Mesothelial cell of epicardium (in vitro differentiated cells): ENCODE measurements at places on chromosomes 4 and X. TPM values are rescaled to one million over a fixed set of nuclear protein-coding genes. Genes with fewer than 3 reads are reported as not detected.

Gene UBE2K
- total RNA-seq = 68.1 to 68.7 TPM (median 68.5 TPM) in 3 replicates

Gene CYTL1
- 13.9 to 18.0 TPM (median 16.9 TPM) in 3 replicates for total RNA-seq

Gene RTL3
- total RNA-seq = not detected in 3 replicates

Gene DSPP
- not detected in 3 replicates for total RNA-seq

Gene NUDT11
- total RNA-seq = 16.2 to 18.1 TPM (median 17.1 TPM) in 3 replicates

Gene NOX1
- not detected in 3 replicates for total RNA-seq

Gene TRIM61
- 1.6 to 2.4 TPM (median 2.2 TPM) in 3 replicates for total RNA-seq

Gene FAM236C
- total RNA-seq = not detected in 3 replicates

GRCh38 chrX:1751781-1752180, 136.9 kb downstream of the ASMT start:
- H3K27ac ChIP-seq = no peak overlapping the region
- H3K4me3 ChIP-seq = no peak overlapping the region
- no peak for DNase-seq
- H3K4me1 ChIP-seq = no peaks in the 10 kb centered on the region

GRCh38 chr4:2867758-2868491, 24.3 kb downstream of the ADD1 start:
- no peaks in the 10 kb centered on the region for H3K27me3 ChIP-seq
- peaks cover 58% of the 10 kb centered on the region for H3K4me1 ChIP-seq
- H3K27ac ChIP-seq = peak overlapping the region; percentile 84
- no peak for DNase-seq
- peak overlapping the region; percentile 49 for H3K4me3 ChIP-seq
- H3K36me3 ChIP-seq = no peaks in the 10 kb centered on the region

DNA sequence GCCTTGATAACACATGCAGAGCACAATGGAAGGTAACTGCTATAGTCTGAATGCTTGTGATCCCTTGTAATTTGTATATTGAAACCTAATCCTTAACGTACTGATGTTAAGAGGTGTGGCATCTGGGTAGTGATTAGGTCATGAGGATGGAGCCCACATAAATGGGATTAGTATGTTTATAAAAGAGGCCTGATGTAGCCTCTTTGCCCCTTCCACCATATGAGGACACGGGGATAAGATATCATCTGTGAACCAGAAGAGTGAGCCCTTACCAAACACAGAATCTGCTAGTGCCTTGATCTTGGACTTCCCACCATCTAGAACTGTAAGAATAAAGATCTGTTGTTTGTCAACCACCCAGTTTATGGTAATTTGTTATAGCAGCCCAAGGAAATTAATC, 1074.2 kb upstream of the INTU start:
- H3K27me3 ChIP-seq = no peaks in the 10 kb centered on the region
- H3K36me3 ChIP-seq = peaks cover 6% of the 10 kb centered on the region
- no peak for DNase-seq
- no peak overlapping the region for H3K4me3 ChIP-seq
- H3K4me1 ChIP-seq = no peaks in the 10 kb centered on the region
- no peak overlapping the region for H3K27ac ChIP-seq

- H3K4me1 ChIP-seq = peaks cover 15% of the 10 kb centered on the region
- H3K27ac ChIP-seq = no peak overlapping the region
- H3K36me3 ChIP-seq = peaks cover 5% of the 10 kb centered on the region
- no peak for DNase-seq
- H3K4me3 ChIP-seq = no peak overlapping the region
- no peaks in the 10 kb centered on the region for H3K27me3 ChIP-seq
Measured at GRCh38 chr4:118213101-118213500, 139.7 kb downstream of the PRSS12 start.

GRCh38 chr4:154722262-154722661, 21.5 kb upstream of the LRAT start:
- no peak overlapping the region for H3K27ac ChIP-seq
- peaks cover 9% of the 10 kb centered on the region for H3K27me3 ChIP-seq
- no peak for DNase-seq
- no peaks in the 10 kb centered on the region for H3K4me1 ChIP-seq

DNA sequence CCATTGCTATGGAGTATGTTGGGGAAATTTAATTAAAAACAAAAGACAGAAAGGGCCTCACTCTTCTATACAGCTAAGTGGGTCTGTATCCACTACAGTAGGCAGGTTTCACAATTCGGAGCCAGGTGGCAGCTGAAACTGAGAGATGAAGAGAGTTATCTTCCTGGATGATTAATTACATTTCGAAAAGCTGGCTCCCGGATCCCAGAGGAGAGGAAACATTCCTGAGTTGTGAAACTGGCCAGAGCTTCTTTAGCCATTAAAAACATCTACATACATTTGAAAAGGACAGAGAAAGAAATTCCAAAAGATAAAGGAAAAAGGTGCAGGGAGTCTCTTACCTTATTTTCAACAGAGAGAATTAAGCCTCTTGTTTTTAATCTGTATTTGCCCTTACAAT, 15.5 kb upstream of the PDZD4 start:
- no peak for DNase-seq
- H3K36me3 ChIP-seq = no peaks in the 10 kb centered on the region
- H3K4me1 ChIP-seq = no peaks in the 10 kb centered on the region
- H3K27ac ChIP-seq = no peak overlapping the region

GRCh38 chrX:43644124-43644701, 11.9 kb upstream of the MAOA start:
- H3K27ac ChIP-seq = no peak overlapping the region
- H3K27me3 ChIP-seq = no peaks in the 10 kb centered on the region
- H3K36me3 ChIP-seq = no peaks in the 10 kb centered on the region
- DNase-seq = no peak
- no peak overlapping the region for H3K4me3 ChIP-seq
- H3K4me1 ChIP-seq = peaks cover 8% of the 10 kb centered on the region

- no peak overlapping the region for H3K27ac ChIP-seq
- no peaks in the 10 kb centered on the region for H3K36me3 ChIP-seq
- no peak overlapping the region for H3K4me3 ChIP-seq
- peaks cover 2% of the 10 kb centered on the region for H3K27me3 ChIP-seq
- peaks cover 7% of the 10 kb centered on the region for H3K4me1 ChIP-seq
Measured at GRCh38 chr4:164313853-164314252, 440.1 kb upstream of the SMIM31 start.

GRCh38 chr4:147312376-147313046, 168.4 kb upstream of the EDNRA start:
- DNase-seq = no peak
- peaks cover 72% of the 10 kb centered on the region for H3K4me1 ChIP-seq
- peaks cover 6% of the 10 kb centered on the region for H3K36me3 ChIP-seq
- peak overlapping the region; percentile 98 for H3K27ac ChIP-seq
- no peak overlapping the region for H3K4me3 ChIP-seq
- H3K27me3 ChIP-seq = no peaks in the 10 kb centered on the region

GRCh38 chrX:155967653-155968325, 29.7 kb upstream of the IL9R start:
- H3K4me3 ChIP-seq = no peak overlapping the region
- no peaks in the 10 kb centered on the region for H3K4me1 ChIP-seq
- no peak overlapping the region for H3K27ac ChIP-seq
- H3K36me3 ChIP-seq = peaks cover 6% of the 10 kb centered on the region
- H3K27me3 ChIP-seq = no peaks in the 10 kb centered on the region

- peaks cover 2% of the 10 kb centered on the region for H3K4me1 ChIP-seq
- H3K27ac ChIP-seq = peak overlapping the region; percentile 32
- peaks cover 24% of the 10 kb centered on the region for H3K36me3 ChIP-seq
- no peaks in the 10 kb centered on the region for H3K27me3 ChIP-seq
- DNase-seq = no peak
- H3K4me3 ChIP-seq = no peak overlapping the region
Measured at GRCh38 chr4:73127839-73128453, 58.4 kb upstream of the COX18 start.

DNA sequence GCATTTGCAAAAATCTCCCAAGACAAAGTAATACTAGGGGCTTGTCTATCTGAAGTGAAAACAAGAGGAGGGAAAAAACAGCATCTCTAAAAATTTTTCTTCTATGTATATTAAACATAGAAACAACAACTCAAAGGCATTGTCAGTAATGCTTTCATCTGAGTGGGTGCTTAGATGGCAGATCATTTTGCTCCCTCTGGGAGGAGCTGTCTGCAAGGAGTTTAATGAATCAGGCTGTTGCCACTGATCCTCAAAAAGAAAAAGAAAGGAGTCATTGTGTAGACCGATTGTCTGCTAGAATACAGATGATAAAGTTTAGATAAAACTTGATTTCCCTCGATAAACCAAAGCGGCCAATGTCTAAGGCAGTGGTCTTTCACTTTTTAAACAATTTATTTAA, 49.7 kb upstream of the KLHL8 start:
- no peak for DNase-seq
- H3K4me1 ChIP-seq = peaks cover 2% of the 10 kb centered on the region
- no peak overlapping the region for H3K4me3 ChIP-seq
- H3K27ac ChIP-seq = no peak overlapping the region

DNA sequence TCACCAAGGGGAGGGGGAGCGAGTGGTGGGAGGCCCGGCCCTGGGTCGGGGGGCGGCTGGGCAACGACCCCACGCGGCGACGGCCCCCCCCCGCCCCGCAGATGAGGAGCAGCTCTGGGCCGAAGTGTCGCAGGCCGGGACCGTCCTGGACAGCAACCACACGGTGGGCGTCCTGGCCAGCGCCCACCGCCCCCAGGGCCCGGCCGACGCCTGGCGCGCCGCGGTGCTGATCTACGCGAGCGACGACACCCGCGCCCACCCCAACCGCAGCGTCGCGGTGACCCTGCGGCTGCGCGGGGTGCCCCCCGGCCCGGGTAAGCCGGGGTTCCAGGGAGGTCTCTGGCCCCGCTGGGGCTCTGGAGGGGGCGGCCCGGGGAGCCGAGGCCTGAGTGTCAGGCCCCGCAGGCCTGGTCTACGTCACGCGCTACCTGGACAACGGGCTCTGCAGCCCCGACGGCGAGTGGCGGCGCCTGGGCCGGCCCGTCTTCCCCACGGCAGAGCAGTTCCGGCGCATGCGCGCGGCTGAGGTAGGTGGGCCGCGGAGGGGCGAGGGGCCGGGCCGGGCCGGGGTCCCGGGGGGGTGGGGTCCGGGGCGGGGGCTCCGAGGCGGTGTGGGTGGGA, 8.7 kb upstream of the FGFRL1 start:
- H3K27ac ChIP-seq = no peak overlapping the region
- no peak for DNase-seq
- no peaks in the 10 kb centered on the region for H3K36me3 ChIP-seq
- H3K4me3 ChIP-seq = no peak overlapping the region
- peaks cover 84% of the 10 kb centered on the region for H3K27me3 ChIP-seq
- peaks cover 2% of the 10 kb centered on the region for H3K4me1 ChIP-seq

DNA sequence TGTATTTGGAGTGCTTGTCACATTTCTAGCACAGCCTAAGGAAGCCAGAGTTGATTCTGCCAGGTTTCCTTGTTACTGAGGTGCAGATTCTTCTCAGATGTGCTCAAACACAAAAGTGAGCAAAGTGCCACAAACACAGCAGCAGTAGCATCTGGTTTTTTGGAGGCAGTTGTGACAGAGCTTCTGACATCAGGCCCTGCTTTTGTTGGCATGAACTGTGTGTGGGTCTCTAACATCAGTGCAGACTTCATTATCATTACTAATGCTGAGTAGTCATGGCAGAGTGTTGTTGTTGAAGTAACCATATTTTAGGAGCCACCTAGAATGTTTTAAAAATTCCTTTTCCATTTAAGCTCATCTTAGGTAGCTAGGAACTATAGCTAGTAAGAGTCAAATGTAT, 656.6 kb downstream of the ANKRD50 start:
- H3K36me3 ChIP-seq = no peaks in the 10 kb centered on the region
- H3K4me1 ChIP-seq = peaks cover 9% of the 10 kb centered on the region
- H3K27me3 ChIP-seq = no peaks in the 10 kb centered on the region
- no peak overlapping the region for H3K27ac ChIP-seq
- no peak overlapping the region for H3K4me3 ChIP-seq
- DNase-seq = no peak

- no peak for DNase-seq
- H3K27me3 ChIP-seq = no peaks in the 10 kb centered on the region
- H3K27ac ChIP-seq = no peak overlapping the region
- H3K4me1 ChIP-seq = no peaks in the 10 kb centered on the region
- H3K36me3 ChIP-seq = no peaks in the 10 kb centered on the region
Measured at GRCh38 chrX:64398088-64398487, 2.8 kb upstream of the MTMR8 start.

- no peaks in the 10 kb centered on the region for H3K4me1 ChIP-seq
- H3K27ac ChIP-seq = no peak overlapping the region
- H3K36me3 ChIP-seq = no peaks in the 10 kb centered on the region
Measured at GRCh38 chr4:52299120-52299519, 248.0 kb downstream of the SPATA18 start.

- peaks cover 24% of the 10 kb centered on the region for H3K4me1 ChIP-seq
- H3K27ac ChIP-seq = peak overlapping the region; percentile 88
- H3K27me3 ChIP-seq = no peaks in the 10 kb centered on the region
- peak overlapping the region; percentile 37 for H3K4me3 ChIP-seq
- H3K36me3 ChIP-seq = peaks cover 2% of the 10 kb centered on the region
Measured at GRCh38 chr4:2291705-2292645, 30.1 kb upstream of the MXD4 start.

DNA sequence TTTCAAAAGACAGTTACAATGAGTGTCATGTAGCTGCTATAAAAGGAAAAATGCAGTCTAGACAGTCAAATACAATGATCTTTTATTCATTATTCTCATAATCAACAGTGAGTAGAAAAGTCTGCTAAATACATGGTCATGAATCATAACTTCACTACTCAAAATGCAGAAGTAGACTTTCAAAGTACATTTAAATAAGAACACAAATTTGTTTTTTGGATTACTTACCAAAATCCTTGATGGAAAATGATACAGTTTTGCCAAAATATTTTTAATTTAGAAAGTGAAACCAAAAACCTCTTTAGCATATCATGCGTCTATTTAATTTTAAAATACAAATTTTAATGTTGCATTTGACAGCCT, 4.9 kb downstream of the ACSL4 start:
- H3K4me1 ChIP-seq = peaks cover 16% of the 10 kb centered on the region
- H3K36me3 ChIP-seq = peaks cover 4% of the 10 kb centered on the region
- no peak for DNase-seq
- no peak overlapping the region for H3K27ac ChIP-seq

DNA sequence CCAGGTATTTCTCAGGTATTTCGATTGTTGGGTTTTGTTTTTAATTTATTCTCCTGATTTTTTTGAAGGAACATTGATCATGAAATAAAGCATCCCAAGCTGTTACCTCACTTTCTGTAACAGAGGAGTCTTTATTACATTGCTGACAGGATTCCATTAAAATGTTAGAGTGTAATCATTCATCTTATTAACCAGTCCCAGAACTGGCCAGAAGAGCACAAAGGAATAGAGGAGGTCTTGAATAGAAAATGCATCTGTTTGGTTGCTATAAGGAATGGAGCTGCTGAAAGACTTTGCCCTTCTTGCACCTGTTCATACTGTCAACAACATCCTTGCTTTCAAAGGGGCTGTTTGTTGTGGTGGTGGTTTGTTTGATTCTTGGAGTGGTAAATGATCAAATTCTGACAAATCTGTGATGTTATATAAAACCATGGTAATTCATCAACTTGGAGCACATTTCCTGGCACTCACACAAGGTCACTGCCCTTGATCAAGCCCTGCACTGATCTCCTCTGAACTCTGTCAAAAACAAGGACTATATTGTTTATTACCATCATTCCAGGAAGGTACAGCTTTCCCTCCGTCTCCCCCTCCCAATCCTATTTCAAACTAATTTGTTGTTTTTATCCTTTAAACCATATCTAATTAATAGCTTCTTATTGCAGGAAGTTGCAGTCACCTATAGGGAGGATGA, 215.8 kb downstream of the PCDH19 start:
- no peaks in the 10 kb centered on the region for H3K27me3 ChIP-seq
- H3K27ac ChIP-seq = no peak overlapping the region
- peaks cover 7% of the 10 kb centered on the region for H3K4me1 ChIP-seq

- no peaks in the 10 kb centered on the region for H3K36me3 ChIP-seq
- peaks cover 11% of the 10 kb centered on the region for H3K4me1 ChIP-seq
- no peak overlapping the region for H3K4me3 ChIP-seq
Measured at GRCh38 chrX:24332878-24333277, 19.0 kb upstream of the SUPT20HL2 start.
